ENCODE measurements at places on chromosomes 12 and 14.
A peak's percentile ranks its signal among the peaks of the same experiment; 100 is the strongest.

- no peak for DNase-seq
Measured at GRCh38 chr12:104749545-104749944, 208.5 kb downstream of the SLC41A2 start.

- DNase-seq: peak; percentile 38
Measured at GRCh38 chr14:39376667-39377403, 55.4 kb downstream of the FBXO33 start.

DNA sequence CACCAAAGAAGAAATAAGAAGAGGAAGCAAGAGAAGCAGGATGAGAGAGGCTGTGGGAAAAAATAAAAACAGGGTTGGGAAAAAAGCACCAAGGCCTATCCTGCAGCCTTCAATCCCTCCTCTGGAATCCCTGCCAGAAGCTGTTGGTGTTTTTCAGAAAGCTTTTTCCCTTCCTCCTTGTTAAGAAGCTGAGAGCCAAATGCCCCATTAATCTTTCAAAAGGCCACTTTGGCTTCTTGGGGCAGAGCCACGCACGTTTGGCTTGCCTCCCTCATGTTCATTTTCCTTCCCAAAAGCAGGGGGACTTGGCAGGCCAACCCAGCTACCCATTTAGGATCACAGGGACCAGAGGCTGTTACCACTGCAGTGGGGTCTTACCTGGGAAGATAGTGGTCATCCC is 365.3 kb downstream of the NUAK1 start:
- no peak for DNase-seq

GRCh38 chr12:57850854-57851430 is 4.4 kb upstream of the CTDSP2 start:
- DNase-seq: no peak

DNA sequence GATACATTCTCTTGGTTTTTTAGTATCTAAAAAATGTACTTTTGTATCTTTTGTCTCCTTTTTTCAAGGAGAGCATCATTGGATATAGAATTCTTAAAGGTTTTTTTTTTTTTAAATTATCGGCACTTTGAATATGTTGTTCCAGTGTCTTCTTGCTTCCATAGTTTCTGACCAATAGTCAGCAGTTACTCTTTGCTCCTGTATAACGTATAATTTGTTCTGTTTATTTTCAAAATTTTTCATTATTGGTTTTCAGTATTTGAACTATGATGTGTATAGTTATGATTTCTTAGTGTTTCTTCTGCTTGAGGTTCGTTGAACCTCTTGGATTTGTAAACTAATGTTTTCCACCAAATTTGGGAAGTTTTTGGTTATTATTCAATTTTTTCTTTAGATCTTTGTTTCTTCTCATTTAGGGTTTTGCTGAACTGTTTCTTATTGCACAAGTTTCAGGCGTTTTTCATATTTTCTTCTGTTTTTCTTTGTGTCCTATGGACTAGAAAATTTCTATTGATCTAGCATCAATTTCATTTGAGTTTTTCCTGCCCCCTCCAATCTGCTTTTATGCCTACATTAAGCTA is 93.9 kb downstream of the PLBD1 start:
- peak; percentile 54 for DNase-seq

GRCh38 chr12:91786499-91787272 is 359.0 kb downstream of the BTG1 start:
- DNase-seq: no peak

GRCh38 chr14:59273737-59274136 is 85.3 kb downstream of the DAAM1 start:
- DNase-seq: no peak

- no peak for DNase-seq
Measured at GRCh38 chr12:94261786-94262185, 113.4 kb downstream of the PLXNC1 start.

DNA sequence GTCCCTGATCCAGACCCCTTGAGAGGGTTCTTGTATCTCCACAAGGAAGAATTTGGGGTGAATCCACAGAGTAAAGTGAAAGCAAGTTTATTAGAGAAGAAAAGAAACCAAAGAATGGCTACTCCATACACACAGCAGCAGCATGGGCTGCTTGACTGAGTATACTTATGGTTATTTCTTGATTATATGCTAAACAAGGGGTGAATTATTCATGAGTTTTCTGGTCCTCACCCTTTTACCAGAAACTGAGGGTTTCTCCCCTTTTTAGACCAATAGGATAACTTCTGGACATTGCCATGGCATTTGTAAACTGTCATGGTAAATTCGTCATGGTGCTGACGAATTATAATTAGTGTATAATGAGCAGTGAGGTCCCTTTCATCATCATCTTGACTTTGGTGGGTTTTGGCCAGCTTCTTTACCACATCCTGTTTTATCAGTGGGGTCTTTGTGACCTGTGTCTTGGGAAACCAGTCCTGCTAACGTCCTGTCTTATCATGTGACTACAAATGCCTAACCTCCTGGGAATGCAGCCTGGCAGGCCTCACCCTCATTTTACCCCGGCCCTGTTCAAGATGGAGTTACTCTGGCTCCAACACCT is 121.9 kb downstream of the SPTSSA start:
- no peak for DNase-seq

DNA sequence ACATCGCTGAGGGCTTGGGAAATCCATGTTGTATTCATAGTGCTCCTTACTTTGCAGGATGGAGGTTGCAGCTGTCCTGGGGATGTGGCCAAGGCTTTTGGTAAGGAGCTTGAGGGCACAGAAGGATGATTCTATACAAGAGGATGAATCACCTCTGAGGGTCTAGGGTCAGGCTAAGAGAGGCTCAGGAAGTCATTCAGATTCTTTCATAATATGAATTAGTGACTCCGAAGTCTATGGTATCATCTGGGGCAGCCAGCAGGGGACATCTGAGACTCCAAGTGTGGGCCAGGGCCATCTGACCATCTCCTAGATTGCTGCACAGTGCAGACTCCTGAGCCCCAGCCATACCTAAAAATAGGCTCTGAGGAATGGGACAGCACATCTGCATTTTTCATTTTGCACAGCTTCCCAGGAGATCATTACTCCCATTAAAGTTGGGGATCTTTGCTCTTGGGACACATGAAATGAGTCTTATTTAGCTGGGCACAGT is 4.8 kb downstream of the GMPR2 start:
- no peak for DNase-seq

DNA sequence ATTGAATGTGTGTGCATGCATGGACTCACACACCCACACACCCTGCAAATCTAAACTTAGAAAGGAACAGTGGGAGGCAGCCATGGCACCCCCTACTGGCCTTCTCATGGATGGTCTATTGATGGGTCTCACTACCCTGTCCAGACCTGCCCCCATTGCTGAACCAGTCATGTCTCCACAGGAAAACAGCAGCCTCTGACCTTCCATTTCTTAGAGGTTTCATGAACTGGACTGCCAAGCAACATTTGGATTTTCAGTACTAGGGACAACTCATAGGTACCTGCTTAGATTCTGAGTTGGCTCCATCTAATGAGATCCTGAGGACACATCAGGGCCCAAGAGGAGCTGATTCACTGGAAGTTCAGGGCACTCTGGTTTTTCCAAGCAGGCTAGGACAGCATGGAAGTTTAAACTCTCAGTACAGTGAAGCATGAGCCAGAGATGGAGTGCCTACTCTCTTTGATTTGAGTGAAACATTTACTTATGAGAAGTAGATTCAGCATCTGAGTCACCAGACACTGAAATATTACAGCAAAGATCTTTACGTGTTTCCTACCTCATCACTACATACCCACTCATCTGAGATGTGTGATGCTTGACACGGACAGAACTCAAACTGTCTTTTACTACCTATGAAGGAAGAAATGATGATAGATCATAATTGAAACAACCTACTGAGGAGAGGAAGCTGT is 98.9 kb upstream of the PLEKHG7 start:
- peak; percentile 53 for DNase-seq

GRCh38 chr12:57173089-57173488 is 25.7 kb upstream of the LRP1-AS start:
- peak; percentile 43 for DNase-seq

DNA sequence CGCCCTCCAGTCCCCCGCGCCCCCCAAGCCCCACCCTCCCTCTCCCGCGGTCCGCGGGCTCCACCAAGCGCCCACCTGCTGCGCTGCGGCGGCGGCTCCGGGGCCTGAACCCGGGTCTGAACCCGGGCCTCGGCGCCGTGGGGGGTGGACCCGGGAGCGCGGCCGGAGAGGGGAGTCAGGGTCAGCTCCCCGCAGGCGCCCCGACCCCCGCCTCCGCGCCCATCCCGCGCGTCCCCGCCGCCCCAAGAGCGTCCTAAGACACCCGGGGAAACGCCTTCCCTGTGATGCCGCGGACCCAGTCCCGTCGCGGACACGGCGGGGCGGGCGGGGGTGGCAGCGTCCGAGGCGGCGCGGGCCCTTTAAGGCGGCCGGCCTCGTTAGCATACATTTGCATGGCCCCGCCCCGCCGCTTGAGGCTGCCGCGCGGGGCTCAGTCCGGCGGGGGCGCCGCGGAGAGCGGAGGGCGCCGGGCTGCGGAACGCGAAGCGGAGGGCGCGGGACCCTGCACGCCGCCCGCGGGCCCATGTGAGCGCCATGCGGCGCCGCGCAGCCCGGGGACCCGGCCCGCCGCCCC is at the start of gene MMP17:
TSS of gene MMP17 (plus strand) at position 433 of the 574 bp plus-strand sequence. CDS start at position 535, 102 bp downstream.
- DNase-seq: peak; percentile 82

- DNase-seq: no peak
Measured at GRCh38 chr14:92383805-92384204, 60.8 kb downstream of the SLC24A4 start.

- DNase-seq: peak; percentile 8
Measured at GRCh38 chr12:30926243-30927221, at the start of gene TSPAN11. Gene TSPAN11, plus strand, starts transcription at chr12:30926748. Its CDS starts 27,244 bp downstream, at chr12:30953992.

DNA sequence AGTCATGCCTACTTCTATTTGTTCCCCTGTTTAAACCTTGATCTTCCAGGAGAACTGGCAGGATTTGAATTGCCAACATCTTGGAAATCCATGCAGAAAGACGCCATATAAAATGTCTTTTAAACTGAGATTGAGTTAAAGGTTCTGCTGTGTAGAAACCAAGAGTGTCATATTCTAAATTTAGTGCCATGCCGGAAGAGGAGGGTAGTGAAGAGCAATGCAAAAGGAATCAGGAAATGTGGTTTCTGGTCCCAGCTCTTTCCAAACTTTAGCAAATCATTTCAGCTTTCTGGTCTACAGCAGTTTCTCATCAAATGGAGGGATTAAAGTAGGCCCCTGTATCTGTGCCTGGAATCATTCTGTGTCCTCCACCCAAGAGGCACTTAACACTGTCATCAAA is 85.7 kb downstream of the BTG1 start:
- no peak for DNase-seq

GRCh38 chr12:19121449-19122018 is 8.0 kb upstream of the PLEKHA5 start:
- DNase-seq: no peak

GRCh38 chr14:39957290-39957689 is 525.1 kb upstream of the FBXO33 start:
- DNase-seq: no peak

DNA sequence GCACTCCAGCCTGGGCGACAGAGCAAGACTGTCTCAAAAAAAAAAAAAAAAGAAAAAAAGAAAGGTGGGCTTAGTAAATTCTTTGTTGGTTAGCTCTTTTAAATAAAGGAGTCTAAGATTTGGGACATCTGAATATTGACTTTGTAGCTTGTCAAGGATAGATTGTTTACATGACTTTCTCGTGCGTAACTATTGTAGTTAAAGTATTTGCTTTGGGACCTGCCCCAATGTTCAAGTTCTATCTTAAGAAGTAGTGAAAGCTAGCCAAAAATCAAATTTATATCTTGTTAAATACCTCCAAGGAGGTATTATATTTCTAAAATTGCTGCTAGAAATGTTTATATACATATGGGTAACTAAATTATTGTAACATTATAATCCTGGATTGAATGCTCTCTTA is 32.4 kb downstream of the PTPN21 start:
- no peak for DNase-seq

GRCh38 chr12:81644503-81644902 is 114.6 kb downstream of the PPFIA2 start:
- DNase-seq: peak; percentile 68

GRCh38 chr12:80708259-80708974 is 983 bp downstream of the MYF6 start:
- DNase-seq: no peak

DNA sequence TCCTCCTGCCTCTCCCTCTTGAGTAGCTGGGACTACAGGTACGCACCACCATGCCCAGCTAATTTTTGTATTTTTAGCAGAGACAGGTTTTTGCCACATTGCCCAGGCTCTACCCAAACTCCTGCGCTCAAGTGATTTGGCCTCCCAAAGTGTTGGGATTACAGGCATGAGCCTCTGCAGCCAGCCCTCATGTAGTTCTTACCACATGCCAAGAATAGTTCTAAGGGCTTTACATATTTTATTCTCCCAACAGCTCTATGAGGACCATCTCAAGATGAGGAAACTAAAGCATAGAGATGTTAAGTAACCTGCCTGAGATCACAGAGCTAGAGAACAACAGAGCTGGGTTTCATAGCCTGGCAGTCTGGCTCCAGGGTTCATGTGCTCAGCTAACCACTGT is 37.9 kb upstream of the ALDH2 start:
- DNase-seq: no peak

DNA sequence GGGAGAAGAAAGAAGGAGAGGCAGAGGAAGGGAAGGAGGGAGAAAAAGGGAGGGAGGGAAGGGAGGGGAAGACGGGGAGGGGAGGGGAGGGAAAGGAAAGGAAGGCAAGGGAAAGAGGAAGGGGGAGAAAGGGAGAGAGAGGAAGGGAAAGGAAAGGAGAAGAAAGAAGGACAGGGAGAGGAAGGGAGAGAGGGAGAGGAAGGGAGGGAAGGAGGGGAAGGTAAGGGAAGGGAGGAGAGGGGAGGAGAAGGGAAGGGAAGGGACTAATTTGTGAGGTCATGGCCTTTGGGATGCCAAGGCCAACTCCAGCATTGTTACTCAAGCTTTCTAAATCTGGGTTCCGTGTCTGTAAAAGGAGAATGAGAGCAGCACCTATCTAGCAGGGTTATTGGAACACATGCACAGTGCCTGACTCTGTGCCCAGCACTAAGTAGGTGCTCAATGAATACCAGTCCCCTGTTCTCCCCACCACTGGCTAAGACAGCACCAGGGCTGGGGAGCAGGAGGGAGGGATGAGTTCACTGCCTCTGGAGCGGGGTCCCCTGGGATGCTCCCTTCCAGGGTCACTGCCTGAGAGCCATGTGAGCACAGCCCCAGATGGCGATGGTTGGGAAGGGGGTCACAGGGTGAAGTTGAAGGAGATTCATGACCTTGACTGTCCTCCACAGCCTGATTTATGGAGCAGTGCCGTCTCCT is 560.1 kb upstream of the TBX3 start:
- DNase-seq: no peak

GRCh38 chr12:132827763-132828703 is 636 bp downstream of the GOLGA3 start:
- DNase-seq: peak; percentile 81

DNA sequence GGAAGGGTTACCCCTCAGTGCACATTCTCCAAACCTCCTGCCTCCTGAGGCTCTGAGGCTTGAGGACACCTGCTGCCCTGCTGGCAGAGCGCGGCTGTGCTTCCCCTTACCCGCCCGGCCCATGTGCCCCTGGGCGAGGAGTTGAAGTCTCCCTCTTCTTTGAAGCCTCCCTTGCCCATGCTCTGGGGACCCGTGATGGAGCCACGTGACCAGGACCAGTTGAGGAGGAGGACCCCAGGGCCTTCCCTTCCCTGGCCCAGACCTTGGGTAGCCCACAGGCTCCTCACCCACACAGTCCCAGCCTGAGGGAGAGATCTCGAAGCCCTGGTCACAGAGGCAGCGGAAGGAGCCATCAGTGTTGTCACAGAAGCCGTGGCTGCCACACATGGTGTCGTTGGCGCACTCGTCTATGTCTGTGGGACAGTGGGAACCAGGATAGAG is 12.9 kb downstream of the ISCA2 start:
- DNase-seq: no peak

GRCh38 chr14:93121030-93121834 is 5.5 kb upstream of the ITPK1 start:
- DNase-seq: no peak

GRCh38 chr14:105250986-105251385 is 2.7 kb downstream of the BTBD6 start:
- no peak for DNase-seq

Measured in ACHN (cell line).